ENCODE measurements at places on chromosomes 11 and 22.

DNA sequence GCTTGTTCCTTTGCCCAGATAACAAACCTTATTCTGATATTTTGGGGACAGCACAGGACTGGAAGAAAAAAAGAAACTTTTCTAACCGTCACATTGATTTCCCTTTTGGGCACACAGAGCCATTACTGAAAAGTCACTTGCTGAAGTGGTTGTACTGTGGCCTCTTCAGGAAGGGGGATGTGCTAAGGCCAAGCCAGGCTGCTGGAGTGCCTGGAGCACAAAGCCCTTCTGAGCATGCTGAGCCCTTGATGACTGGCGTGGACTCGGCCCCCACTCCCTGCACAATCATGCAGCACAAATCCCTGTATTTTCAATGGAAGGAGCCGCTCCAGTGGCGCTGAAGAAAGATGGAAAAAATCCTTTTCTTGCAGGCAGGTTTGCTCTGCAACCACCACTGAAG is 164.2 kb downstream of the NTM start:
- no peak for DNase-seq

DNA sequence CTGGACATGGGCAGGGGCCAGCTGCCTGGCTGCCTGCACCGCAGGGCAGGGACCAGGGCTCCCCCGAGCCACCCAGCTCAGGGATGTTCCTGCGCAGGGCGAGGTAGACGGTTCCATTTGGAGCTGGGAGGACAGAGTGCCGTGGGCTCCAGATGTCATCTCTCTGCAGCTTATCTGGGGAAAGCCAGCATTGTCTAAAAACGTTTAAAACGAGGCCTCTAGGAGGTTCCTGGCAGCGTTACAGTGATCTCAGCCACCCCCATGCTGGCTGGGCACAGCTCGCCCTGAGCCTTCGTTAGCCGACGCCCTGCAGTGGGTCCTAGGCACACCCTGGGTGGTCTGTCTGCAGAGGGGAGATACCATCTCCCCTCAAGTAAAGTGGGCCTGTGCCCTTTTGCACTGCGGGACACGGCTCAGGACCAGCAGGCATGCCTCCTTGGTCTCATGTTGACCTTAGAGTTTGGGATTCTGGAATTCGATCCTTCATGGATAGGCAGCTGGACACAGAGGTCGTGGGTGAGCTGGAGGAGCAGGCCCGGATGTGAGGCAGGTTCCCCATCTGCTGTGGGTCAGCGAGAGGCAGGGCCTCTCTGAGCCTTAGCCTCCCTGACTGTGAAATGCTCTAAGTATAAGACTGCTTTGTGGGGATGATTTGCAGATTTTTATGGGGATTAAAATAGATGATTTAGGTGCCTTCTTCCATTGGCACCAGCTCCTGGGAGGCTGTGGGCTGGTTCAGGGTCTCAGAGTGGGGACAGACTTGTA is 14.1 kb downstream of the SYNGR1 start:
- DNase-seq, result no peak

DNA sequence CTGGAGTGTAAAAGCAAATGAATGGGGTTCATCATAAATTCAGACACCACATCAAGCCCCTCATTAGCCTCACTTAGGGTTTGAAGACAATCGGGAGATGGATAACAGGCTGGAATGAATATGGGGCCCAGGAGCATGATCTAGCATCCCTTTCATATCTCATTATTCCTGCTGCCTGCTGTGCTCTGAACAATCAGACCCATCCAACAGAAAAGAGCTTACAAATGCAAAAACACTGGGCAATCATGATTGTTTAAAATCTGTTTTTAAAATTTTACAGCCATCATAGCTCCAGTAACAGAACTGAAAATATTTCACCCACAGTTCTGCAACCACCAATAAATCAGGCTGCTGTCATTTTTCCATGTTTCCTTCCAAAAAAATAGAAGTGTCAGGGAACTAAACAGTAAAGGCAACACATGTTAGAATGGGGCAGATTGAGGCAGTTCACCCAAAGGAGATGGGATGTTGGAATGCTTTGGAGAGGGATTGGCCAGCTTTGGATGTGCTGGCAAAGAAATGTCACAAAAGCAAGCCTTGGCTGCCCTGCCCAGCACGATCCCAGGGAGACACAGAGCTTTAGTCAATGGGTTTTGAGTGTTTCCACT is 47.8 kb upstream of the BMAL1 start:
- DNase-seq, result no peak

DNA sequence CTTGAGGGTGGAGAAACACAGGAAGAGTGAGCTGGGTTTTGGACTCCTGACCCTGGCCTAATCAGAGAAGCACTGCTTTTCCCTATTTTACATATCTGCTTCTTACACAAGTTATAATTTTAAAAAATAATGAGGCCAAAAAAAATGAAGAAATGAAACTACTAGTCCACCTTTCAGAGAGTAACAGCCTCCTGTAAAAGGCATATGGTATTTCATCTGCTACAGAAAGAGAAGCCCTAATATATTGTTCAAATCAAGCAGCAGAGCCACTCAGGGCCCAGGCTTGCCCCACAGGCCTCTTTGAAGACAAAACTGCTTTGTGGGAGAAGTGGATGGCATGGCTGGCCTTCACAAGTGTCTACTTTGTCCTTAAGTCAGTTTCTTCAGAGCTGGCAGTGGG is 10.0 kb downstream of the DIXDC1 start:
- DNase-seq, result no peak

DNA sequence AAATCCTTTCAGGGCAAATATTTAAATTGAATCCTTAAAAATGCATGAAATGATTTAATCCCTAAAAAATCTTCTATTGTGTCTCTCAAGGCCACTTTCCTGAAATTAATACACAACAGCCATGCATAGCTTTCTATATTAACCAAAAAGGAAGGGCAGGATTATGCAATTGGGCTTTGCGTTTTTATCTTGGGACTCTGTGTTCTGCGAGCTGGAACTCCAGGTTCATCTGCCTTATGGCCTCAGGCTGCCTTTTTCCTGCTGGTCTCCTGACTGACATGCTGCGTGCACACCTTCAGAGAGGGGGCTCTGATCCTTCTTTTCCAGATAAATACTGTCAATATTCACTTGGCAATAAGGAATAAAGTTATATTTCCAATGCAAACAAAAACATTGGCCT is 141.7 kb upstream of the GRIA4 start:
- DNase-seq, result no peak

DNA sequence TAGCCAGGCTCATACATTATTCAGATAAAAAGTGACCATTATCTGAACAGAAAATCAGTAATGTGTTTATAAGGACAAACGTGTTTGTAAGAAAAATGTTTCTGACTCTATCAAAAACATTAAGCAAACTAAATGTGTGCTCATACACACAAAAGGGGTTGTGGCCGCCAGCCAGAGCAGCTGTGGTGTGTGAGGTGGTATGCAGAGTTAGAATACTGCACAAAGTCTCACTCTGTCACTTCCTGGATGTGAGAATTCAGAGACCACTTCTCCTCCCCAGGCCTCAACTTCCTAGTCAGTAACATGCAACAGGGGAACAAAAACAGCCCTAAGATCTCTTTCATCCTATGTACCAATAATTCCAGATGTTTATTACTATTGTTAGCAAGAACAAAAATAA is 9.4 kb downstream of the OR5B21 start:
- no peak for DNase-seq

DNA sequence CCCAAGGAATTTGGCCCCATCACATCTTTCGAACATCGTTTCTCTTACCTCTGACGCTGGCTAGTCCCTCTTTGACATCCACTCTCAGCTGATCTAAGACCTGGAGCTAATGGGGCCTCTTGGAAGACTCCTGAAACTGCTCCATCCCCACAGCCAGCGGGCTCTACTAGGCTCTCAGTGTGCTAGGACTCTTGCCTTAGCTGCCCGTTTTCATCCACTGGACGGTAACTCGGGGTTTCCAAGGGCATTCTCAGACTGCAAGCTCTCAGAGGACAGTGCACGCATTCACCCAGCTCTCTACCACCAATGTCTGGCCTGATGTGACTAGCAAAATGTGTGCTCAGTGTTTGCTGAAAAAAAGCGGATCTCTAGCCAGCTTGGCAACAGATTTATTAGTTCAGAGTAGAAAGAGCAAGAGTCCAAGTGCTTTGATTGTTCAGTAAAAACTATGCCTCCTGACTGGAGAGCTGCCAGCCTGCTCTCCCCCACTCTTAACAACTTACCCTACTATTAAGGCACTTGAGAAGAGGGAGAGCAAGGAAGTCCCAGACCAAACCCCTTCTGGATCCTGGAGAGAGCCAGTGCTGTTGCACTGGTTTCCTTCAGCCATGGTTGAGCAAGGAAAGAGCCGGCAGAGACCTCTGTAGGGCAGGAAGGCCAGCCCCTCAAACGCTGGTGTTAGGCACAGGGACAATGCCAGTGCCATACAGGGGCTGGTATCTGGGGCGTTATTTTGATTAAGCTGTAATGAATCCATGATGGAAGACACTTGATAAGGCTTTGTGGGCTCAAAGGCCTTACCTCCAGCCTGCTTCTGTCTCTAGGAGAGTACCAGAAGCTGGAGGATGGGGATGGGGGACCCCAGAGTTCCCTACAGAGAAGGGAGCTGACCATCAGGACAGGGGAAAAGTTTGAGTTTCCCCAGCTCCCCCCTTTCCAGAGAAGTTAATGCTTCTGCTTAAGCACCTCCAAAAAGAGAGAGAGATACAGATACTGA is 9.2 kb downstream of the RELA start:
- DNase-seq, result no peak

- no peak for DNase-seq
Measured at GRCh38 chr22:28247136-28247535, 328.1 kb upstream of the PITPNB start.

DNA sequence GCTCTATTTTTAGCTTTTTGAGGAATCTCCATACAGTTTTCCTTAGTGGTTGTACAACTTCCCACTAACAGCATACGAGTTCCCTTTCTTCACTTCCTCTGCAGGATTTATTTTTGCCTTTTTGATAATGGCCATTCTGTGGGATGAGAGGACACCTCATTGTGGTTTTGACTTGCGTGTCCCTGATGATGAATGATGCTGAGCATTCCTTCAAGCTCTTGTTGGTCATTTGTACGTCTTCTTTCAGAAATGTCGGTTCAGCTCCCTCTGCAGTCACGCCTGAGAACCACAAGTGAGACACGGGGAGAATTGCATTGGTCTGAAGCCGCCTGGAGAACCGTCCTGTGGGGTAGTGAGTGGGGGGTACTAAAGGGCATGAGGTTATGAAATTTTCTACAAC is 2.0 kb upstream of the KRTAP5-10 start:
- no peak for DNase-seq

GRCh38 chr22:45629469-45630089 is 42.1 kb upstream of the ATXN10 start:
- no peak for DNase-seq

- no peak for DNase-seq
Measured at GRCh38 chr11:35436581-35437250, 17.4 kb upstream of the SLC1A2 start.

DNA sequence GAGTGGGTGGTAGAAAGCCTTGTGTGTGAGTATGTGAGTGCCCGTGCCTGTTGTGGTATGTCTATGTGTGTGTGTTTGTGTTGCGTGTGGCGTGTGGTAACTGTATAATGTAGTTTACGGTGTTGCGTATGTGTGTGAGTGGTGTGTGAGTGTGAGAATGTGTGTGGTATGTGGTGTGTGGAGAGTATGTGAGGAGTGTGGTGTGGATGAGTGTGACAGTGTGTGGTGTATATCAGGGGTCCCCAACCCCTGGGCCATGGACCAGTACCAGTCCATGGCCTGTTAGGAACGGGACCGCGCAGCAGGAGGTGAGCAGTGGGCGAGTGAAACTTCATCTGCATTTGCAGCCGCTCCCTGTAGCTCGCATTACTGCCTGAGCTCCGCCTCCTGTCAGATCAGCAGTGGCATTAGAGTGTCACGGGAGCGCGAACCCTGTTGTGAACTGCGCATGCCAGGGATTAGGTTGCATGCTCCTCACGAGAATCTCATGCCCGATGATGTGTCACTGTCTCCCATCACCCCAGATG is 5.7 kb downstream of the UPK3A start:
- no peak for DNase-seq

DNA sequence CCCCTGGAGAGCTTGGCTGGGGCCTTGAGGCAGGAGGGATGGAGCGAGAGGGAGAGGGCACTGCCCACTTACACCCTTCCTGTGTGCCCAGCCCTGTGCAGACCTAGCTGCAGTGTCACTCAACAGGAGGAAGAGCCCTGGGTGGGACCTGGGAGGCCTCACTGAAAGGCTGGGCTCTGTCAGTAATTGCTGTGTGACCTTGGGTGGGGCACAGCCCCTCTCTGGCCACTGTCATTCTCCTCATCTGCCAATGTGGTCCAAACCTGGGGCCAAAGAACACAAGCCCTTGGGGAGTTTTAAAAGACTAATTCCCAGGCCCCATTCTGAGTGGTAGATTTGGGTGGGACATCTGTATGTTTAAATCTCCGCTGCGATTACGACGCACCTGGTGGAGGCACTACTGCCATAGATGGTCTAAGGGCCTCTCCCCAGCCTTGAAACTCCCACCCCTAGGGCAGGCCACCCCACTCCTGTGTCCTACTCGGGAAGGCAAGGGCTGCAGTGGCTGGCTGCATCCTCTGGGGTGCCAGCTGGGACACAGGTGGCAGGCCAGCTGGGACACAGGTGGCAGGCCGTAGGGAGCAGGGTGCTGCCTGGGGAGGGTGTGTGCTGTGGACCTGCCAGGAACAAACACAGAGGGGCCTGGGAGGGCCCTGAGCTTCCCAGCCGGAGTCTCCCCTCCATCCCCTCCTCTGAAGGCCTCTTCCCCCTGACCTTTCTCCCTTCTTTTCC is 12.3 kb upstream of the SOX10 start:
- no peak for DNase-seq

DNA sequence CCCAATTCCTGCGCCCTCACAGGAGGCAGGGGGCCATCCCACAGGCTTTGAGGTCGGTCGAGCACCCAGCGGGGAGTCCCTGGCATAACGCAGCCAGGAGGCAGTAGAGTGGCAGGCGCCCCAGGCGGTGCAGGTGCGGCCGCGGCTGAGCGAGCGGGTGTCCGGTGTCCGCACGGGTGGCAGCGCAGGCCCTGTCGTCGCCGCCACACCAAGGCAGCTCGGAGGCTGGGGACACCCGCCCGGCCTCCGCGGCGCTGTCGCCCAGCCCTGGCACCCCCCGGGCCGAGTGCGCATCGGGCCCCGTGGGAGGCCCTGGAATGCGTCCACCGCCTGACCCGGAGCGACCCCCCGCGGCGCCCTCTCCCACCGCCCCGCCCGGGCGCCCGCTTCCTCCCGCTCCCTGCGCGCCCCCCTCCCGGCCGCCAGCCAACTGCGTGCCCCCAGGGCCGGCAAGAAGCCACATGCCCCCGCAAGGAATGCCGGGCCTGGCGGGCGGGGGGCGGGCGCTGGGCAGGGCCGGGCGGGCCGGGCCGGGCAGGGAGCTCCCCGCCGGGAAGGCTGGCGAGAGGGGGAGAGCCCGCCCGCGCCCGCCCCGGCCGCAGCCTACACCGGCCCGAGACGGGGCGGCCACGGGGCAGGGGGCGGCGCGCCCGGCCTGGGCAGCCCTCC is 33.9 kb downstream of the PRDM11 start:
- no peak for DNase-seq

DNA sequence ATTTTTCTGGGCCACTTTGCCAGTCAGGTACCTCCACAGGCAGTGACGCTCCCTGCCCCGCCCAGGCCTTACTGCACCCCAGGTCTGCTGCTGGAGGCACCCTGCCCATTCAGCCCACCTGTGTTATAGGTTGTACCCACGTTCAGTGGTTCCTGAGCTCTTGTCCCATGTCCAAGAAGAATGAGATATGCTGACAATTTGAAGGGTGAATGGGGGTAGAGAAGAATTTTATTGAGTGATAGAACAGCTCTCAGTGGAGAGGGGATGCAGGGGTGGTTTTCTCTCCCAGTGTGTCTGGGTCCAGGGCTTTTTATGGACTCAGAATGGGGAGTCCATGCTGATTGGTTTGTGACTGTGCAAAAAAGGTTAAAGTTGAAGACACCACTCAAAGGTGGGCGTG is 149.7 kb downstream of the LDLRAD3 start:
- no peak for DNase-seq

- no peak for DNase-seq
Measured at GRCh38 chr11:69883292-69884255, 64.4 kb upstream of the FGF3 start.
